ENCODE measurements at places on chromosomes 1 and 21.

DNA sequence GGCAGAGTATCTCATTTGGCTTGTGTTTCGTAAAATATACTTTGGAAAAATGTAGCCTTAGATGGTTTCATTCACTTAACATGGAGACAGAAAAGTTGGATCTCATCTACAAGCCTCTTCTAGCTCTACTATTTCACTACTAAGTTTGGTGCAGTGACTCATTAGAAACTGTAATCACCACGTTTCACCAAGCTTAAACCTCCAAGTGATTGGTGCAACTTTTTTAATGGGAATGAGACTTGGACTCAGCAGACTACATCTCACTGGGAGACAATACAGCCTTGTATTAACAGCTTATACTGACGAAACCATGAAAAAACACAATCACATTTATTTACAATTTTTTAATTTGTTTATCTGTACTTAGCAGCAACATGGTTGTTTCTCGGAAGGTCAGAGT, 29.9 kb upstream of the NRIP1 start:
- DNase-seq: no peak

DNA sequence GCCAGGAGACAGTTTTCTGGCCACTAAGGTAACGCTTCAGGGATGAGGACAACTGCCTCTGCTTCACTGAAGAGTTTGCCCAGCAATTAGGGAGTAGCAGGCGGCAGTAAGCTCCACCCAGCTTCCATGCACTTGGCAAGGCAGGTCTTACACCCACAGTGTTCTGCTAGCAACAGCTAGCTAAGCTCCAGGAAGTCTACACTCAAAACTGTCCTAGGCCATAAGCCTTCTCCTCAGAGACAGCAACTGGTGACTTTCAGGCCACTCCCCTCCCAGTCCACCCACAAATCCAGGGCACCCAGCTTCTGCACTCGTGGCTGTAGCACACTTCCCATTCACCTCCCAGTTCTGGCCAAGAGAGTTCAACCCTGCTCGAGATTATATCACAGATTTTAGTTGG, 47.3 kb downstream of the KMO start:
- no peak for DNase-seq

DNA sequence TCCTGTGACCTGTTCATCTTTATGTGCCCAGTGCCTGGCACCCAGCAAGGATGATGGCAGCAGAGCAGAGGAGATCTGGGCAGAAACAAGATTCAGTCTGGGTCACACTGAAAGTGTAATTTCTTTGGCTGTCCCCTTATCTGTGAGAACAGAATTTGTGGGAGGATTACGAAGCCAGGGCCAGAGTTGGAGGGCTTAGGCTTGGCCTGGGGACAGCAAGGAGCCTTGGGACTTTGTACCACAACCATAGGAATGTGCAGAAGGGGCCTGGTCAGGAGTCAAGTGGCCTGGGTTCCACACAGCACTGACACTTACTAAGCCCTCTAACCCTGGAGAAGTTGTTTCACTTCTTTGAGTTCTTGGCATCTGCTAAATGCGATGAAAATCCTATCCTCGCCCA, 12.8 kb downstream of the PMVK start:
- DNase-seq: no peak

- DNase-seq: peak; percentile 92
Measured at GRCh38 chr1:202010180-202011015, at the start of gene ELF3. Gene ELF3, plus strand, starts transcription at chr1:202010587. Its CDS starts 550 bp downstream, at chr1:202011137.
